ENCODE measurements at places on chromosomes 4 and X.

- no peak for DNase-seq
Observed at GRCh38 chr4:175873707-175874106, 61.6 kb upstream of the GPM6A start.

- DNase-seq, result no peak
Observed at GRCh38 chr4:52628543-52628942, 30.6 kb downstream of the USP46 start.

DNA sequence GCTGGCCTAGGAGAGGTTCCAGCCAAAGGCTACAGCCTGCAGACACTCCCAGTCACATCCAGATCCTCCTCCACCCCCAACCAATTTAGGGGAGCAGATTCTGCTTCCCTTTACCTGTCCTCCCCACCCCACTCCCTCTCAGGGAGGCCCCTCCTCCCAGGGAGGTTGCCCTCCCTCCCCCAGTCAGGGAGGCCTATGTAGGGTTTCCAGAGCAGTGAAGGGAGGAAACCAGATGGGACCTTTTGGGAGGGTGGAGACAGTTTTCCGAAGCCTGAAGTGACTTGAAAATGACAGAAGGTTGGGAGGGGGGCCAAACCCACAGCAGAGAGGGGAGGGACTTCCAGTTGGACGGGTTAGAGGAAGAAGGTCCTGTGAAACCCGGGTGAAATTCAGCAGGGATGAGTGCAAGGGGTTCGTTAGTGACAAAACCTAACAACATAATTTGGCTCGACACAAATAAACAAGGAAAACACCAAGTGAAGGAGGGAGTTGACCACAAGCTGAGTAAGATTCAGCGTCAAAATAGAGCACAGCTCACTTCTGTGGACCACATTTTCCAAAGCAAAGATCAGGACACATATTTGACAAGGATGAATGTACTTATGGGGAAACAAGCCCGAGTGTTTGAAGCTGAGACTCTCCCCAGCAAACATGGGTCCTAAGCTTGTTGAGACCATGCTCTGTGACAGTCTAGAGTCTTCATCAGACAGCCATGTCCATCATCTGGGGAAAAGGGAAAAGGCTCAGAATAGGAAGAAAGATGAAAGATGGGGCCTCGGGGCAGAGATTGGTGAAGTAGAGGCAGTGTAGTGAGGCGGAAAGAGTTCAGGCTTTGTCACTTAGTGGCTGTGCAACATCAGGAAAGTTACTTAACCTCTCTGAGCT, 46.4 kb downstream of the PRPS1 start:
- DNase-seq, result peak; percentile 65

- peak; percentile 63 for DNase-seq
Observed at GRCh38 chrX:73855546-73855945, 292.5 kb downstream of the CHIC1 start.

DNA sequence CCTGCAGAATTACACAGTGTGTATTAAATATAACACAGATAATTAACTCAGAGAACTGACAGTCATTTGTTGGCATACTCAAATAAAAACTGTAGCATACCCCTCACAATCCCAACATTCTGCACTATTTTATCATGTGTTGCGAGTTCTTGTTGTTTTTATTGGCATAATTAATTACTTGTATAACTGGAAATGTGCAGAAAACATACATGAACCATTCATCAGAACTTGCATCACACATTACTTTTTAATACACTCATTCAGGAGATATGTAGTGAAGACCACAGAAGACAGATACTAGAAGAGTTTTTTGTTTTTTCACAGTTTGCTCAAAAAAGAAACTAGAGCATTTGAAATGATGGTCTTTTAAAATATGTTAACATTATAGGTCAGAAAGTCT, 74.6 kb upstream of the NEIL3 start:
- DNase-seq, result no peak

DNA sequence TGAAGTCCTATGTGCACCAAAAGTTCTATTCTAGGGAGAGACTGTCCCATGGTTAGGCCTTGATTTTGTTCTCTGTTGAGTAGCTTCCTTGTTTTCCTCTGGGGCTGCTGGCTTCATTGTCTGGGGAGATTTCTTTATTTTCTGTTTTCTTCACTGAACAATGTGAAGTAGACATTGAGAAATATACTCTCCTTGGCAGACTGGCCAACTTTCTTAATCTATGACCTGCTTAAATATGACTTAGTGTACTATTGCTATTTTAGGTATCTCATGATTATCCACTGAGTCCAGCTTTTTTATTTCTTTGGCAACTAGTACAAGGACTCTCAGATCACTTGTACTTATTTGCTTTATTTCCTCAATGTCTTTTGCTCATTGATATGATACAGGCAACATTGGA, 1594.6 kb downstream of the ARAP2 start:
- DNase-seq, result no peak

DNA sequence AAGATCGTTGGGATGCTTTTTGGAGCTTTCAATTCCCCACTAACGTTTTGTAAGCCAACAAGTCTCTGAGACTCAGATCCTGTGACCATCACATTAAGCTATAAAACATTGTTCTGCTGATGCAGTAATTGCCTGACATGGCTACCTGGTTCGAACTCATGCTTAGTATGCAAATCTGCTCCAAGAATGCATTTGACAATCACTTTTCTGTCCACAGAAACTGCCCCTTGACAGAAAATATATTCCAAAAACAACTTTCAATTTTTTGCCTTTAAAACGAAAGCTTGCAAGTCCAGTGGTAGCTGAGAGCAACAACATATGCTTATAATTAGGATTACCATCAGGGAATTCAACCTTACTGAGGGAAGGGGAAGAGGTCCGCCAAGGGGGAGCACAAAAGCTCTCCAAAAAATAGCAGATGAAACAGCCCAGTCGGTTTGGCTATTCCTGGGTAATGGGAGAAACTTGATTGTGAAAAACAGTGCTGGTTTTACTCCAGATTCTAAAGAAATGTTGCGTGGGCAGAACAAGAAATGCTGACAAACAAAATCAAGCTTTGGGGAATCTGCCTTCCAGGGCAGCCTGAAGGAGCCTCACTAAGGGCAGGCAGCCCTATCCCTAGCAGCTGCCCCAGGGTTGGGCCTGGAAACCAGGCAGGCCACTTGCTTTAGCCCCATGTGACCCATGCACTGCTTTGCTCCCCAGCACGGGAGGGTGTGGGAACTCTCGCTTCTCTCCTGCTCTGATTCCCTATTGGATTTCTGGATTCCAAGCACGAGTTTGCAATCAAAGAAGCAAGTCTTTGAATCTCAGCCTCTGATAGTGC, 160.7 kb upstream of the LDB2 start:
- DNase-seq, result no peak

DNA sequence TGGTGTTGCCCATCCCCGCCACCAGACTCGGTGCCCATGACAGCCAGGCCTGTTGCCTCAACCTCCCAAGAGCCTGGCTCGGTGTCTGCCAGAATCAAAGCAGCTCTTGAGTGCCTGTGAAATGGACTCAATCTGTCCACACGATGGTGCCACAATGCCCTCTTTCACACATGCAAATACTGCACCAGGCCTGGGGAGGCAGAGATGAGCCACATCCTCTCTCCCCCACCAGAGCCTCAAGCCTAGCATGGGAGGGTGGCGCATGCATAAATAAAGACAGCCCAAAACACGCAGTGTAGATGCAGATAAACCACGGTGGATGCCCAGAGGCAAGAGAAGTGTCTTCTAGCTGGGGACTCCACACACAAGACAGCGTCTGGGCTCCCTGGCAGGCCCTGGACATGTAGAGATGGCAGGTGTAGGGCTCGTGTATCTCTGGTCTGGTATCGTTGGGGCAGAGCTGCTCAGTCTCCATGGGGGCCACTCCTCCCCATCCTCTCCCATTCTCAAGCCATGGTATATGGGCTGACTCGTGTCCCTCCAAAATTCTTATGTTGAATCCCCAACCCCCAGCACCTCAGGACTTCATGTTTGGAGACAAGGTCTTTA, 65.6 kb downstream of the JAKMIP1 start:
- peak; percentile 66 for DNase-seq

GRCh38 chrX:44282753-44283152, 60.7 kb downstream of the EFHC2 start:
- peak; percentile 3 for DNase-seq

DNA sequence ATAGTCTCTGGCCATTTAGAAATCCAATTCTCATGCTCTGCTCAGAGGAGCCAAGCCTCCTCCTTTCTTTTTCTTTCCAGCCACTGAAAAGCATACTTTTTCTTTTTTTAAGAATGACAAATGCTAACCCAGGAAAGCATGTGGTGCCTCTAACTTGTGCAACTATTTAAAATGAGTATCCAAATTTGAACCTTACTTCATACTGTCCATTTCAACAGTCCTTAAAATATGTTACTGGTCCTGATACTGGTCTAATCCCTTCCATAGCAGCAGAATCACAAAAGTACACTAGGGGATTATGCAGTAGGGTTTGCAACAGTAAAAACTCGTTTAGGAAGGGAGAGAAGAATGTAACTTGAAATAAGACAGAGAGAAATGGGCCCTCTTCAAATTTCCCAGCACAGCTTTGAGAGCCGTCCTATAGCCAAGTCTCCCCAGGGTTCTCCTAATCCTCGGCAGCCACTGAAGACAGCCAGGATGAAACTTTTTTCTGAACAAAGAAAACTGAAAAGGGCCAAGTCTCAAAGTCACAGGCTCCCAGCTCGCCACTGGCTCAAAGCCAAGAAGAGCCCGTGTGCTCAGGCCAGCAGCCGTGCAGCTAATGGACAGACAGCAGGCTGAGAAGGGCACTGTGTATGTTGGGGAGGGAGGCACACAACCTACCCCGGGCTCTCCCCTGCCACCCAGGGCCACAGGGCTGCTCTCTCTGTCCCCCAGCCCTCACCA, 39.5 kb downstream of the GPC4 start:
- no peak for DNase-seq

GRCh38 chrX:9785944-9786797, at the start of gene SHROOM2:
SHROOM2 (plus strand) TSS chrX:9786429; CDS start chrX:9786546, 117 bp downstream.
- DNase-seq, result no peak

- no peak for DNase-seq
Observed at GRCh38 chr4:117421706-117422105, 336.3 kb upstream of the TRAM1L1 start.

DNA sequence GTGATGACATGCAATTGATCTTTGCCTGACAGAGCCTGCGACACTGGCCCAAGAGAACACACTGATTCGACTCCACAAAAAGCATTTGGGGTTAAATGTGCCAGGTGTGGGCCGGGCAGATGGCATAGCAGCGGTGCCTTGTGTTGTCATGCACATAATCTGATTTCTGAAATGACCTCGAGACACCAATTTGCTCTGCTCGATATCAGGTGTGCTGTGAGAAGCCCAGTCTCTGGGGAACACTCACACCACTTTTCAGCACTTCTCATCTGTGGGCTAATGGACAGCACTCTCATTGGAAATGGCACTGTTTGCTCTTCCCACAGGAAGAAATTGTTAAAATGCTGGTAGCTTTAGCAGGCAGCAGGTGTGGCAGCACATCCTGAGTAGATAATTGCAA, 738.3 kb upstream of the TENM3 start:
- no peak for DNase-seq

- peak; percentile 80 for DNase-seq
Observed at GRCh38 chr4:118968005-118968404, 79.4 kb downstream of the SYNPO2 start.
